Cortex of kidney (tissue), 1 donor: ENCODE measurements at places on chromosomes 6 and 20.

DNA sequence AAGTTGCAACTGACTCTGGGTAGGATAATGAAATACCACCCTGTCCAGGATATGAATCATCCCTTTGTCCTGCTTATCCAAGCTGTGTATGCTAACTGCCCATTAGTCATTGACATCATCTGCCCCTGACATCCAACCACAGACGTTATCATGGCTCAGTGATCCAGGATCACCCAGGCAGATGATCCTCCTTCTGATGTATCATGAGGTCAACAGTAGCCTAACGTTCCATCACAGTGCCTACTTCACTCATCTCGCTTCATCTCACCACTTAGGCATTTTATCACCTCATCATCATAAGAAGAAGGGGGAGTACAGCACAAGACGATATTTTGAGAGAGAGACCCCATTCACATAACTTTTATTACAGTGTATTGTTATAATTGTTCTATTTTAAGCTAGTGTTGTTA lies 13.4 kb upstream of the BTN3A2 start:
- no peak for DNase-seq

DNA sequence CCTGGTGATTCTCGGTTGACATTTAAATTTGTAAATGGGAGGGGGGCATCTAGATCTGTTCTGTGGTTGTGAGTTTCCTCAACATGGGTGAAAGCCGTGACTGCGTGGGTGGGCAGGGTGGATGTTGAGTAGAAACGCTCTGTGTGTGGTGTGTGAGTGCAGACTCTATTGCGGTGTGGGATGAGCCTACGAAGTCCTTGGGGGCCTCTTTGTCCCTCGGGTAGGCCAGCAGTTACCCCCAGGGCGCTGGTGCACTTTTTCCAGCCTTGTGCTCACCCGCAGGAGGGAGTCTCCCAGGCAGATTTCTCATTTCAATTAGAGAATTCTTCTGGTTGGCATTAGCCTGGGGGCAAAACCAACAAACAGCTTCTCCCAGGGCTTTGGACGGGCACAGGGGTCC lies 10.6 kb downstream of the TOX2 start:
- DNase-seq: no peak

DNA sequence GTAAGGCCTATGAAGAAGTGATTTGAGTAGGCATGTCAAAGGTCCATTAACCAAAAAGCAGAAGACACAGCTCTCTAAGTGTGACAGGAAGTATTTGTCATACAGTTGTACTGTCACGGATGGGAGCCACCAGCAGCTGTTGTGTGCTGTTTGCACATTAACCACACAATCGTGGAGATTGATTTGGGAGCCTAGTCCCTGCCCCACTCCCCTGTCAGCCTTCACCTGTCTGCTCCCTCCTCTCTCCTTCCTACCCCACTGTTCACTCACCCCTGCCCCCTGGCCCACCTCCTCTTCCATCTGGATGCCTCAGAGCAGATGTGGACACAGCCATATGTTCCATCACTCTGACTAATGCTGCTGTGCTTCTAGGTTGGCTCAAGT lies 124.7 kb upstream of the SPACA1 start:
- no peak for DNase-seq

DNA sequence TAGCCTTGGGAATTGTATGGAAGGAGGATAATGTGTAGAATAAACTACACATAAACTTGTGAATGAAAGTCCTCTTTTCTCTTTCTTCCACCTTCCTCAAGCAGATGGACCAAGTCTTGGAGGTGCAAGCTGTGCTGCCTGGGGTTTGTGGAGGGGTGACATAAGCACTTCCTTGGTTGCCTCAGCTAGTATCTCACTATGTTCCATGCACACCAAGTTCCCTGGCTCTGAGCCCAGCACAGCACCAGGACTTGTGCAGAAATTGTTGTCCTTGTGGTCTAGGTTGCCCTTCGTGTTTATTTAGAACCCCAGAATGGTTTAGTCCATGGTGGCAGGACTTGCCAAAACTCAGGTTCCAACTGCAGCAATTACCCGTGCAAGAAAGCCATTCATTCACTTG lies 110.3 kb downstream of the MEI4 start:
- no peak for DNase-seq

DNA sequence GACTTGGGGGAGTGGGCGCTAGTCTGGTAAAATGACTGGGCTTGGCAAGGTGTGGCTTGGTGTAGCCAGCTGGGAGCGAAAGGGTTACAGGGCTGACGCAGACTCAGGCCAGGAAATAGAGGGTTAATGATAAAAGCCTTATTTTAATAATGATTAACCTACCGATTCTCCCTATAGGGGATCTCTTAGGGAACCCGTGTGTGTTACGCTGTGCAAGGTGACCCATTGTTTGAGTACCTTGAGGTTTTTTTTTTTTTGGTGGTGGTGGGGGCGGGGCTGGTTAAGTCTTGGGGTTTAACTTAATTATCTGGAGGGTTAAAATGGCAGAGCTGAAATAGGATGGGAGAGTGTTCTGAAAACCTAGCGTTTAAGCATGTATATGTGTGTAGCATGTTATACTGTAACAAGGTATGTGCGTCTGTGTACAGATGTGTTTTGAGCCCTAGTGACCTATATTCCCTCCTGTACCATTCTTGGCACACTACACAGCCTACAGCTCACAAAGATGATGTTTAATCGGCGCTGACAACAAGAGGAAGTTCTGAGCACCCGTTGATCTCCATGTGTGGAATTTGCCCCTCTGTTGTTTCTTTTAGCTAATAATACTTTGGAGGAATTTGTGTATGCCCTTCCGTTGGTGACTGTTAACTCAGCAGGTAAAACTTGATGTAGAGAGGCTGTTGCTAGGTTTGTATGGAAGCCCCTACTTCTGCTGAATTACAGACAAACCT lies 1.3 kb downstream of the CARMIL1 start:
- DNase-seq: no peak

DNA sequence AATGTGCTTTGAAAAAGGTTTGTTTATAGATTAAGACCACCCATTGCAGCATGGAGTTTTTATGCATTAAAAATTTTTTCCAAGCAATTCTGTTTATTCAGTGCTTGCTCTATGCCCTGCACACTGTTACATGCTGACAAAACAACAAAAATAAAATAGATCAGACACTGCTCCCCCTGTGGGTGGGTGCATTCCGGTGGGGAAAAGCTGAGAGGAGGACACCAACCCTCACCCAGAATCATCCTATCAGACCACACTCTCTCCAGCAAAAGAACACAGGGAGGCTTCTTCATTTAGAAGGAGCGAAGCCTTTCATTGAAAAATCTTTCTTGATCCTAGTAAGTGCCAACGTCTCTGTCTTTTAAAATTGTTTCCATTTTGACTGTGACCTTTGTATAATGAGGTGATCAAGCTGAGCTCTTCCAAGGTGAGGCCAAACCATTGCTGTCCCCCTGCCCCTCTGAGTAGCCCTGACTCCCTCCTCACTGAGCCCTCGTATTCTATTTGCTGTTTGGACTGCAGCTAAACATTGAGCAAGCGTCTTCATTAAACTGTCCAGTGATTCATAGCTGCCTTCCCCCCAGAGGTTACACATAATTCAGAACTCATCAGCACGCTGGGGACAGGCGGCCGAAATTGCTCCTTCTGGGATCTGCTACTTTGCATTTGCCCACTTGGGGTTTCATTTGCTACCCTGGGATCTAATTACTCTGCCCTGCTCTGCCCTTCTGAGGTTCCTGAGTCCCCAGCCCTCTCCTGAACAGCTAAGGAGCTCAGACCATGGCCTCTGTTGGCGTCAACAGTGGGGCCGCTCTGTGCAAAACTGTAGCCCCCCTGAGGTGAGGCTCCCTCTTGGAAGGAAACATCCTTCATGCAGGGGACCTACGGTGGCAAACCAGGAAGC lies 102.4 kb downstream of the F13A1 start:
- DNase-seq: no peak

- no peak for DNase-seq
Observed at GRCh38 chr6:144321839-144322591, 36.9 kb downstream of the UTRN start.

DNA sequence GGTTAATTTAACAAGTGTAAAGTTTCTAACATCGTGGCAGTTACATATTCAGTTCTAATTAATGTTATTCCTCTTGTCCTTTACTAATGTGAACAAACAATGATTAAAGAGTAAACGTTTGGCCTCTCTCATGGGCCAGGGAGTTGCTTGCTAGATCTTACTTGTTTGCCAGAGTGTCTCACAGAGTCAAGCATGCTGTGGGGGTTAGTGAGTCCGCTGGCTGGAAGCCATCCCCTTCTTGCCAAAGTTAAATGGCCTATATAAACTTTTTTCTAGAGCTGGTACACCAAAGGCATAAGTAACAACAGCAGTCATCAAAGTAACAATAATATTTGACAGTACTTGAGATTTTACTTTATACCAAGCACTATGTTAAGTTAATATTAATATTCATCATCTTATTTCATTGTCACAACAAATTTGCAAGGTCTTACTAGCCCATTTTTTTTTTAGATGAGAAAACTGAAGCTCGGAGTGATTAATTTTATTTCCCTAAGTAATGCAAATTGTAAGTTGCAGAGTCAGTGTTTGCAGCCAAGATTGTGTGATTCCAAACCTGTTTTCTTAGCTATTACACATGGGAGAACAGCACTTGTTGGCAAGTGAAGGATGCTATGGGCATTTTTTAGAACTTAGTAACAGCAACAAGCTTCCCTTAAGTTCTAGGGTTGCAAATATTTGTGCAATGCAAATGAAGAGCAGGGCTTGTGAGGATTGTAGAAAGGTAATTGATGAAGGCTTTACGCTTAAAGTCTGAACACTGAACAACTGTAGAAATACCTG lies 224.5 kb downstream of the RFPL4B start:
- DNase-seq: no peak

- DNase-seq: no peak
Observed at GRCh38 chr20:51372176-51372803, 170.2 kb downstream of the NFATC2 start.

GRCh38 chr6:105775095-105775494 lies 311.0 kb upstream of the PRDM1 start:
- DNase-seq: no peak

GRCh38 chr6:100446115-100447080 lies 18.3 kb downstream of the SIM1 start:
- DNase-seq: no peak

DNA sequence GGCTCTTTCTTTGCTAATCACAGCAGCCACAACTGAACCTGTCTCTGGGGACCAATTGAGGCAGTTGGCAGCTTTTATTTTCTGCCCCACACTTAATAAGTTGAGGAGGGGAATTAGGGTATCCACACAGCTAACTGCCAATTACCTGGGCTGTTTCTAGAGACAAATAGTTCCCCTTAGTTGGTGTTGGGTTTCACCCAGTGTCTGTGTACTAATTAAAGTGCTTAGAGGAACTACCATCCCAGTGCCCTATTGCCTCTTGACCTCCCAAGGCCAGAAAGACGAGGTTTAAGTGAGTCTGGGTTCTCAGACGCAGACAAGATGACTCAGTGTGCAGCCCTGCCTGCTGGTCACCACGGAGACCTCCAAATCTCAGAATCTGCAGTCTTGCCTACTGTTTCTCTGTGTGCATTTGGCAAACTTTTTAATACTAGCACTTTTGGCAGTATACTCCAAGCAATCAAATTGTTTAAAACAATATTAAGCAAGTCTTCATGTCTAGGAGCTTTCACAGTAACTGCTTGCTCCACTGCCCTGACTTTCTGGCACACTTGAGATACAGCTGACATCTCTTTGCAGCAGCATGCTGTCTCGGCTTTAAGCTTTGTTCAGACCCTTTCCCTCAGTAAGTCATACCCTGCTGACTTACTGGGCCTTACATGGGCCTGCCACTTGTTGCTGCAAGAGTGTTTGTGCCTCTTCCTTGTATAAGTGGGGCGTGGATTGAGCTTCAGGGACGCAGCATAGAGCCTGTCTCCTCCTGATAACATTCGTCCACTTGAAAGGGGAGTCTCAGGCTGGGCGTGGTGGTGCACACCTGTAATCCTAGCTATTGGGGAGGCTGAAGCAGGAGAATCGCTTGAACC lies 31.9 kb downstream of the STK35 start:
- DNase-seq: no peak

DNA sequence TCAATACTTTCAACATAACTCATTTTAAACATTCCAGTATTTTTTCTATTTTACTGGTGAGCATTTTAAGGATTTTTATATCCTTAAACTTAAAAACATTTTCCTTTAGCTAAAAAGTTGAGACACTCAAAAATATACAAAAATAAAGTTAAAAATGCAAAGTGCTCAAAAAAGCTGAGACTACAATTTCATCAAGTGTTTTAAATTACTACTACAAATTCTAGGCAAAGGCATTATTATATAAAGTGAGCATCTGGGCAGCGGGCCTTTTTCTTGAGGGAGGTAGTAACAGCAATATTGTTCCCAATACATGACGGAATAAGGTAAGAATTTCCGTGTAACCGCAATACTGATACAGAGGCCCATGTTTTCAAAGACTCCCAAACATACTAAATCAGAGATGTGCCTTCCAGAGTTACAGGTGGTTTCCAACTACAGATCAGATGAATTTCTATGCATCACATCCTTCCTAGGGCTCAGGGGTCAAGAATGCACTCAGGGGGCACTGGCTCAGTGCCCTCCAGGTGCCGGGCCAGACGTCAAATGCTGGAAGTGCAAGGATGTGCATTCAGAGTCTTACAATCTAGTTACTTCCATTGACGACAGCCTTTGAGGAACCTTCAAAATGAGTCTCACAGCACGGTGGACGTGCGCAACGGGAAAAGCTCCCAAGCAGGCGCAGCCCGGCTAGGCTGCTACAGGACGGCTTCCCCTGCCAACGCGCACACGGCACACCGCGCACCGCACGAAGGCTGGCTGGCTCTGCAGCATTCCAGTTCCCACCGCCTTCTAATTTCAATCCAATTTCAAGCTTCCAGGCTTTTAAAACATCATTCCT lies 1.7 kb downstream of the PHF10 start:
- no peak for DNase-seq

- no peak for DNase-seq
Observed at GRCh38 chr20:6908673-6909072, 141.2 kb downstream of the BMP2 start.

- DNase-seq: no peak
Observed at GRCh38 chr6:40116832-40117231, 182.6 kb upstream of the MOCS1 start.

DNA sequence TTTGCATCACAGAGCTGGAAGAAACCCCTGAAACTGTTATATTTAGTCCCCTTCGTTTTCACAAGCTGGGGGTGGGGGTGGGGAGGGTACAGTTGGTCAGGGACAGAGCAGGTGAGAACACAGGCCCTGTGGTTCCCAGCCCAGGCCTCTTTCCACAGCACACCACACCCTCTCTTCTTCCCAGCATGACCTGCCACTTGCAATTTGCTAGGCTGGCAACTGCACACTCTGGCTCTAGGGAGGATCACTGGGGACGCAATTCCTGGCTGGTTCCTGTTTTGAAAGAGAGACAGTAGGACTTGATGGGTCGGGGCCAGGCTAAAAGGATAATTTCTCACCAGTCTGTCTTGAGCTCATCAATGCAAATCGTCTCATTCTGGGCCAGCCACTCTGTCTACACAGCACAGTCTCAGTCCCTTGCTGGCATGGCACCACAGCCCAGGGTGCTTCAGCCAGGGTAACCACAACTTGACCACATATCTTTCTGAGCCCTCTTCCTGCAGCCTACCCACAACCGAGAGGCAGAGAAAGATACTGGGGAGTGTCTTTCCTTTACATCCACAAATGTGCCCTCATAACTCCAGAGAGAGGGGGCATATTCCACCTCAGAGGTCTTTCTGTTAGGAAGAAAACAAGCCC lies 41.7 kb upstream of the EMILIN3 start:
- DNase-seq: no peak
